ENCODE measurements at places on chromosomes 11 and 22.

DNA sequence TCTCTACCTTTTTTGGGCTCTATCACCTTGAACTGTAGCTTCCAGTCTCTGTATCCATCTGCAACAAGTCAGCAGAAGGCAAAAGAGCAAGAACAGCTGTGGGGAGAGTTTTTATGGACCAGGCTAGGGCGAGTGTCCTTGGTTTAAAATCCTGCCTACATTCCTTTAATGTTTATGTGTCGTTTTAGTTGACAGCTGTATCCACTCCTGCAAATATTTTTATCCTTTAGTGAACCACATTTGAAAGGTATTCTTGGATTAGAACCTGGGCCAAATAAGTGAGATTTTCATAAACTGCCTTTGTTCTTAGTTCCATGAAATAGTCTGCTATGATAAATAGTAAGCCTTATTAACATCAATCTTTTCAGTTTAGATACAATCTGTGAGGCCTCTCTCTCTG lies 712.2 kb downstream of the ETS1 start:
- no peaks in the 10 kb centered on the region for H3K36me3 ChIP-seq
- H3K4me1 ChIP-seq = no peaks in the 10 kb centered on the region
- H3K4me3 ChIP-seq = no peak overlapping the region
- H3K27me3 ChIP-seq = no peaks in the 10 kb centered on the region
- no peak for DNase-seq
- H3K27ac ChIP-seq = no peak overlapping the region

DNA sequence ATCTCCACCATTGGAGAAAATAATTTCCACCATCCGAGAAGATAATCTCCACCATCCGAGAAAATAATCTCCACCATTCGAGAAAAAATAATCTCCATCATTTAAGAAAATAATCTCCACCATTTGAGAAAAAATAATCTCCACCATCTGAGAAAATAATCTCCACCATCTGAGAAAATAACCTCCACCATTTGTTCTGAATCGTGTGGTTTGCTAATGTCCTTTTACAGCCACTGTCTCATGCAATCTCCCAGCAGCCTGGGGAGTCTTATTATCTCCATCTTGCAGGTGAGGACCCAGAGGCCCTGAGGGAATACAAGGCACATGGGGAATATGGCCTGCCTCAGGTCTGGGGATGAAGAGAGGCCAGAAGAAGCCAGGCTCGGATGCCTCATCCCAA lies 54.1 kb upstream of the TCF20 start:
- DNase-seq = no peak
- H3K4me1 ChIP-seq = peaks cover 31% of the 10 kb centered on the region
- peak overlapping the region; percentile 3 for H3K4me3 ChIP-seq
- no peaks in the 10 kb centered on the region for H3K27me3 ChIP-seq
- peak overlapping the region; percentile 73 for H3K27ac ChIP-seq
- H3K36me3 ChIP-seq = peaks cover 7% of the 10 kb centered on the region

GRCh38 chr11:10385696-10386095 lies 69.4 kb upstream of the AMPD3 start:
- no peaks in the 10 kb centered on the region for H3K4me1 ChIP-seq
- H3K27ac ChIP-seq = no peak overlapping the region
- H3K27me3 ChIP-seq = peaks cover 16% of the 10 kb centered on the region
- no peaks in the 10 kb centered on the region for H3K36me3 ChIP-seq

GRCh38 chr11:70495351-70496310 lies 97.3 kb downstream of the CTTN start:
- no peak overlapping the region for H3K27ac ChIP-seq
- H3K36me3 ChIP-seq = no peaks in the 10 kb centered on the region
- no peaks in the 10 kb centered on the region for H3K4me1 ChIP-seq
- no peak overlapping the region for H3K4me3 ChIP-seq
- H3K27me3 ChIP-seq = no peaks in the 10 kb centered on the region
- no peak for DNase-seq

GRCh38 chr11:76318744-76319384 lies 62.1 kb downstream of the THAP12 start:
- H3K27me3 ChIP-seq = peaks cover 35% of the 10 kb centered on the region
- no peaks in the 10 kb centered on the region for H3K36me3 ChIP-seq
- no peaks in the 10 kb centered on the region for H3K4me1 ChIP-seq
- no peak overlapping the region for H3K27ac ChIP-seq
- no peak overlapping the region for H3K4me3 ChIP-seq
- DNase-seq = peak; percentile 87

- no peak for DNase-seq
- no peaks in the 10 kb centered on the region for H3K4me1 ChIP-seq
- H3K36me3 ChIP-seq = no peaks in the 10 kb centered on the region
- no peak overlapping the region for H3K27ac ChIP-seq
- H3K4me3 ChIP-seq = no peak overlapping the region
Observed at GRCh38 chr11:128174465-128175291, 412.7 kb downstream of the ETS1 start.

- no peaks in the 10 kb centered on the region for H3K4me1 ChIP-seq
- H3K27me3 ChIP-seq = peaks cover 44% of the 10 kb centered on the region
- H3K27ac ChIP-seq = no peak overlapping the region
- H3K4me3 ChIP-seq = no peak overlapping the region
Observed at GRCh38 chr11:123206791-123207434, 11.9 kb upstream of the CLMP start.

- H3K4me3 ChIP-seq = no peak overlapping the region
- H3K27ac ChIP-seq = no peak overlapping the region
- peaks cover 6% of the 10 kb centered on the region for H3K27me3 ChIP-seq
- DNase-seq = no peak
- H3K4me1 ChIP-seq = no peaks in the 10 kb centered on the region
- no peaks in the 10 kb centered on the region for H3K36me3 ChIP-seq
Observed at GRCh38 chr11:7490054-7490453, 4.7 kb downstream of the OLFML1 start.

GRCh38 chr11:124788521-124788920 lies 11.7 kb downstream of the MSANTD2 start:
- no peaks in the 10 kb centered on the region for H3K36me3 ChIP-seq
- no peaks in the 10 kb centered on the region for H3K27me3 ChIP-seq
- DNase-seq = no peak
- H3K27ac ChIP-seq = no peak overlapping the region
- H3K4me3 ChIP-seq = no peak overlapping the region

DNA sequence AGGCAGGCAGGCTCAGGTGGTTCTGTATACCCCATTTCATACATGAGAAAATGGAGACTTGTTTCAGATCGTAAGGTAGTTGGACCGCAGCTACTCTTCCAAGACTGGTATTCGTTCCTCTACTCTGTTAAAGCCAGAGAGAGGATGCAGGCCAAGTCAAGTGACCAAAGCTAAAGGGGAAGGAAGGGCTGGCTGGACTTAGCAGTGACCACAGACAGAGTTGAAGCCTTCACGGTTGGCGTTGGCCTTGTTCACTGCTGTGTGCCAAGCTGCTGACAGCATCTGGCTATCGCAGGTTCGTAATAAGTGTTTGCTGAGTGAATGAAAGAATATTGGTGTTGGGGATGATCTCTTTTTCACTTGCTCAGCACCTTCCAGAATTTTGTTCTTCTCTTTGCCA lies 64.2 kb downstream of the PTPRJ start:
- no peaks in the 10 kb centered on the region for H3K27me3 ChIP-seq
- H3K4me1 ChIP-seq = peaks cover 65% of the 10 kb centered on the region
- peak overlapping the region; percentile 84 for H3K27ac ChIP-seq
- peaks cover 45% of the 10 kb centered on the region for H3K36me3 ChIP-seq
- no peak overlapping the region for H3K4me3 ChIP-seq

- H3K4me1 ChIP-seq = peaks cover 22% of the 10 kb centered on the region
- peak; percentile 63 for DNase-seq
Observed at GRCh38 chr22:46150655-46151477, 540 bp downstream of the PPARA start.

GRCh38 chr11:12044799-12045198 lies 36.4 kb upstream of the DKK3 start:
- H3K27me3 ChIP-seq = peaks cover 6% of the 10 kb centered on the region
- H3K4me3 ChIP-seq = no peak overlapping the region
- H3K36me3 ChIP-seq = no peaks in the 10 kb centered on the region
- DNase-seq = no peak
- H3K27ac ChIP-seq = no peak overlapping the region

DNA sequence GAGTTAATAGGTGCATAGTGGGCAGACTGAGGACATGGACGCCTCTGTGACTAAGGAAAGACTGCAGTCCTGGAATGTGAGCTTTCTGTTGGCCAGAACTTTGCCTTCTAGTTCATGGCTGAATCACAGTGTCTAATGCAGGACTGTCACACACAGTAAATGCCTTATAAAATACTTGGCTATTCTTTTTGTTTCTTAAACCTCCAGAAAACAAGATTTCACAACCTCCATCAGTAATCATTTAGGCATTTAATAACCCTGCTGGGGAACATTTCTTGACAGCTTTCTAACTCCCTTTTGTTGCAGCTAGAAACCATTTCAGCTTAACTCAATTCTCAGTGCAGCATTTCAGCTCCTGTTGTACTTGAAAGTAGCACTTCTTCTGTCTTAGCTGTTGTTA lies 335.8 kb upstream of the DDI1 start:
- no peaks in the 10 kb centered on the region for H3K36me3 ChIP-seq
- DNase-seq = no peak
- H3K27me3 ChIP-seq = no peaks in the 10 kb centered on the region
- H3K4me1 ChIP-seq = no peaks in the 10 kb centered on the region

GRCh38 chr11:8823174-8823742 lies 87.7 kb upstream of the AKIP1 start:
- DNase-seq = no peak
- H3K27me3 ChIP-seq = peaks cover 17% of the 10 kb centered on the region
- no peak overlapping the region for H3K27ac ChIP-seq
- no peaks in the 10 kb centered on the region for H3K4me1 ChIP-seq

DNA sequence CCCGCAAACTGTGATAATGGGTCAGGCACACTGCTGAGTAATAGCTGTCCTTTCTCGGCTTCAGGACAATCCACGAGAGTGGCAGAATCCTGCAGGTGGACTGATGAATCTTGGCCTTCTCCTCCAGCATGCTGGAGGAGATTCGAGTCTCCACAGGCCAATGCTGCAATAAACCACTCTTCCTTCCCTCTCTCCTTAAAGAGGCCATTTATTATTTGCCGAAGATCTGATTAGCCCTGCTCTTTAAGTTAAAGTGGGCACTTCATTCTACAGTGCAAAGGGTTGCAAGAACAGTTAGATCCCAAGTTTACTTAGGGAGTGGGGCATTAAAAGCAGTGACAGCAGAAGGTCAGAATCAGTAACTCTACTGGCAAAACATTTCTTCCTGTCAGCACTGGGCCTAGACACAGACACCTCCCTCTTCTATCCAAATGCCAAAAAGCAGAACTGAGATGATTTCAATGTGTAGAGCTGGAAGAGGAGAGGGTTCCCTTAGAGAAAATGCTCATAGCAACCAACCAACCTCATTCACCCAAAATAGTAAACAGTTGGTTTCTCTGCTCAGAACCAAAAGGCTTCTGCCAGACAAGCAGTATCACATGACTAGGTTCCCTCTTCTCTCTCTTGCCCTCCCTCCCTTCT lies 121.7 kb downstream of the SGSM3 start:
- no peaks in the 10 kb centered on the region for H3K27me3 ChIP-seq
- H3K36me3 ChIP-seq = peaks cover 3% of the 10 kb centered on the region
- H3K27ac ChIP-seq = no peak overlapping the region
- no peak for DNase-seq

GRCh38 chr22:31233001-31233400 lies 20.9 kb downstream of the LIMK2 start:
- peaks cover 60% of the 10 kb centered on the region for H3K4me1 ChIP-seq
- peaks cover 23% of the 10 kb centered on the region for H3K36me3 ChIP-seq
- no peak overlapping the region for H3K27ac ChIP-seq
- no peak for DNase-seq
- no peaks in the 10 kb centered on the region for H3K27me3 ChIP-seq
- no peak overlapping the region for H3K4me3 ChIP-seq

DNA sequence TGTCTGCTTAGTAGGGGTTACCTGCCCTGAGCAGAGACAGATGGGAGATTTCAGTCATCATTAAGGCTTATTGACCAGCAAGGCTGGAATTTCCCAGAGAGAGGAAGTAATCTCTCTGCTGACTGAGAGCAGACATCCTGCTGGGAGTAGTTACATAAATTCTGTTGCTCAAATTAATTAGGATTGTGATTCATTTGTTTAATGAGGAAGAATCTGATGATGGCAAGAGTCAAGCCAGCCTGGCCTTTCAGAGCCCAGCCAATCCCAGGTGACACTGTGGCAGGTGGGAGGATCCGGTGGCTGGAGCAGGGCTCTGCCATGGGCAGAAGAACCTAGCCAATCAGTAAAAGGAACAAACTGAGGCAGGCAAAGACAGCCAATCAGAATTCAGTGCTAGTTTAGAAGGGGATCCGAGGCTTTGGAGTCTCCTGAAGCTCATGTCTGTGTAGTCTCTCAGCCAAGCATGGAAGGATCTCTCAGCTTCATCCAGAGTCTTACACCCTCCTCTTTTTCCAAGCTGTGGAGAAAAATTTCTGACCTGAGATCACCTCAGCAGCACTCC lies 61.2 kb upstream of the CHST1 start:
- H3K4me3 ChIP-seq = no peak overlapping the region
- no peak for DNase-seq
- H3K36me3 ChIP-seq = no peaks in the 10 kb centered on the region
- H3K27ac ChIP-seq = no peak overlapping the region
- H3K27me3 ChIP-seq = peaks cover 6% of the 10 kb centered on the region

DNA sequence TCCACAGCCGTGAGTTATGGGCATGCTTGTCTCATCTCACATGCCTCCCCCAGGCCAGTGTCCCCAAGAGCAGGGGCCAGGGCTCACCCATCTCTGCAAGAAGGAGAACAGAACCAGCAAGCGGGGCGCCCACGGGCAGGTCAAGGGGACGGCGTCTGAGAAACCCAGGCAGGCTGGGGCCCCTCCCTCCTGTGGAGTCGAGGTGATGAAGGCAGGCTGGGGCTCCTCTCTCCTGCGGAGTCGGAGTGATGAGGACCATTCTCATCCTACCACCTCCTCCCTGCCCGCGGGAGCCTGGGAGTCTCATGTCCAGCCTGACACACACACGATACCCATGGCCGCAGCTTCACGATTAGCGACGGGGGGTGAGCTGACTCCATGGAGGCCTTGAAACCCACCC lies 141.9 kb downstream of the CTTN start:
- no peak overlapping the region for H3K27ac ChIP-seq
- H3K27me3 ChIP-seq = no peaks in the 10 kb centered on the region
- H3K36me3 ChIP-seq = no peaks in the 10 kb centered on the region
- DNase-seq = no peak
- no peak overlapping the region for H3K4me3 ChIP-seq

DNA sequence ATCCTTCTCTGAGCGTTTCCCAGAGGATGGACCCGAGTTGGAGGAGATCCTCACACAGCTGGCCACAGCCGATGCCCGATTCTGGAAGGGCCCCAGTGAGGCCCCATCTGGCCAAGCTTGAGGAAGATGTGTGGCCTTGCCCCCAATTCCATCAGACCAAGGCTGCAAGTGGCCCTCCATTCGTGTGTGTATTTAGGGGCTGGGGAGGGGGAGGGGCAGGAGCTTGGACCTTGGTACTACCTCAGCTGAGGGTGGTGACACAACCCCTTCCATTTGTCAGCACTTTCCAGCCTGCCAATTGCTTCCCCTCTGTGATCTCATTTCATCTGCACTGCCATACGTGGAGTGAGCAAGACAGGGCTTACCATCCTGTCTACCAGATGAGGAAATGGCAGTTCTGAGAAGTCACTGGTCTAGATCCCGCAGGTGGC lies 1.3 kb upstream of the BBS1 start:
- peak overlapping the region; percentile 39 for H3K27ac ChIP-seq
- peaks cover 17% of the 10 kb centered on the region for H3K36me3 ChIP-seq
- no peaks in the 10 kb centered on the region for H3K27me3 ChIP-seq
- H3K4me1 ChIP-seq = peaks cover 25% of the 10 kb centered on the region
- DNase-seq = peak; percentile 21
